ENCODE measurements at places on chromosomes 2 and 18.

DNA sequence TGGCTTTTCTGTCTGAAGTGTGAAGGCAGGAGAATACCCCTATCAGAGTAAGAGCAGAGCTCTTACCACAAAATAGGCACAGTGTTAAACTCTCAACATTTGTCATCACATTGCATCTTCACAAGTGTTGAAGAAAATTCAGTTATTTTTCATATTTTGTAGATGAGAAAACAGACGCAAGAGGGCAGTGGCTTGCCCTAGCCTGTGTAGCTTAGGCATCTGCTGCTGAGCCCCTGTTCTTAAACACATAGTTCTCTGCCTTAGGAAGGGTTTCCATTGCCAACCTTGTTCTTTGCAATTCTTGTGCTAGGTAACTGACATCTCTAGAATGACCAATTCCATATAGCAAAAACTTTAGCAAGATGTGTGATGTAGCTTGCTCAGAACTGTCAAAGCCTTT, 112.7 kb upstream of the RMDN2 start:
- DNase-seq = no peak

GRCh38 chr18:35808796-35809195, 163.7 kb upstream of the RMP24 start:
- DNase-seq = no peak

DNA sequence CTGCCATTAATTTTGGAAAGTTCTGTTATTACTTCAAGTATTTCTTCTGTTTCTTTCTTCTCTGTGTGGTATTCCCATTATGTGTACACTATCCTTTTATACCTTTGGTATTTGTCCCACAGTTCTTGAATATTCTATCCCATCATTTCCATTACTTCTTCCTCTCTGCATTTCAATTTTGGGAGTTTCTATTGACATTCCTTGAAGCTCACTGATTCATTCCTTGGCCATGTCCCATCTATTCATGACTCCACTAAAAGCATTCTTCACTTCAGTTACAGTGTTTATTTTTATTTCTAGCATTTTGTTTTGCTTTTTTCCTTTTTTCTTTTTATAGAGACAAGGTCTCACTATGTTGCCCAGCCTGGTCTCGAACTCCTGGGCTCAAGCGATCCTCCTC, 30.3 kb downstream of the PROC start:
- DNase-seq = no peak

GRCh38 chr18:26710470-26711096, 154.9 kb downstream of the AQP4 start:
- no peak for DNase-seq

GRCh38 chr2:160345071-160345764, 145.1 kb upstream of the ITGB6 start:
- DNase-seq = no peak

- no peak for DNase-seq
Observed at GRCh38 chr2:51528156-51528555, 496.2 kb upstream of the NRXN1 start.

DNA sequence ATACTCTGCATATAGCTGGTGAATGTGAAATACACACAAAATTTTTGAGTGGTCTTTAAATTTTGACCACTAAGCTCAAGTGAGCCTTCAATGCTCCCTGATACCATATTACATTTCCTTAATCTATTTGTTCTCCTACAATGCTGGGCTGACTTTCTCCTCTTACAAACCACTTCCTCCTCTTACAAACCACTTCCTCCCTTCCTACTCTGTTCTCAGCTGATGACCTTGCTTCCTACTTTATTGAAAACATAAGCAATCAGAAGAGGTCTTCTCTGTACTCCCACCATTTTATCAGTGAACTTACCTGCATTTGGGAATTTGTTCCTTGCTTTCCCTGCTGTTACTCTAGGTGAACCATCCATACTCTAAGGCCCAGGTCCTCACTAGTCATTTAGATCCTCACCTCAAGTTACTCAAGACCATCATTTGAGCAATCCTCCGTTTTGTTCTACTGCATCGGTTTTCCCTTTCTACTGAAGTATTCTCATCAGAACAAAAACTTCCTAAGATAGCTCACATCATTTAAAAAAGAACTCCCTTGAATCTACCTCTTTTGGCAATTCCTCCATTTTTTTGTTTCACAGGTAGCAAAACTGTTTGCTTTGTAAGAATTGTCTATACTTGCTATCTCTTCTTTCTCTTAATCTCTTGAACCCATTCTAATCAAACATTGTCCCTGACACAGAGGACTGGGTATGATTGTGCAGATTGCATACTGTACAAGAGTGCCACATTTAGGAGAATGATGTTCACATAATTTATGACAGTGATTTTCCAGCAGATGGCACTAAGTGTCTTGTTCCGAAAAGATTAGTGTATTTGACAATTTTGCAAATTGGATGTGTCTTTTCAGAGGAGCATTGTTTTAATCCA, 96.5 kb downstream of the EPB41L5 start:
- no peak for DNase-seq

GRCh38 chr2:66469214-66469902, 34.4 kb downstream of the MEIS1 start:
- no peak for DNase-seq

DNA sequence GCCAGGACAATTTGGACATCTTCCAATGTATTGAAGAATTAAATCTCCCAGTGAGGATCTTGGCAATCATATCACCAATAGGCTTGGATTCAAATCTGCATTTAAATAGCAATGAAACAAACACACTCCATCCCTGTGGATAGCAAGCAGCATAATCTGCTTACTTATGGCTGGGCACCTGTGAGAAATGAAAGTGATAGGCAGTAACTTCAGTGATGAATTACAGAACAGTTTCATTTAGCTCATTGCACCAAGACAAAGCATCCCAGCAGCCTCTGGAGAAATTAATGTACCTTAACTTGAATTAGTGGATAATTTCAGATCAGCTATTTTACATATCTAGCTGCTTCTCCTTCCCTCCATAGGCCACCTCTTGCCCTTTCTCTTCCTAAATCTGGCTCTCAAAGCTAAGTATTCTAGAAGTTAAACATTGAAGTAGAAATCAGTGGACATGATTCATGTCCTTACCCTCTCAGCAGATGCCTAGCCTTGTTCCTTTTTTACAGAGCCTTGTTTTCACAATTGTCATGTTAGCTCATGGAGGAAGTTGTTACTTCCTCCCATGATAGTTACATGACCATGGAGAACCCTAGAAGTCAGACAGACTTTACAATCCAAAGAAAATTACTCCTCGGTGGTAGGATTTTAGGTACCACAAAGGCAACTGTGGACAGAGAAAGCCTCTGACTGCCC, 88.5 kb upstream of the TACR1 start:
- no peak for DNase-seq

- no peak for DNase-seq
Observed at GRCh38 chr2:207048416-207048815, 109.1 kb downstream of the CPO start.
